ENCODE measurements at places on chromosomes 11 and 22.
A peak's percentile ranks its signal among the peaks of the same experiment; 100 is the strongest.

GRCh38 chr22:35914665-35915476 is 113.8 kb downstream of the RBFOX2 start:
- peak overlapping the region; percentile 80 for H3K27ac ChIP-seq
- no peaks in the 10 kb centered on the region for H3K27me3 ChIP-seq
- peaks cover 12% of the 10 kb centered on the region for H3K4me1 ChIP-seq
- peak overlapping the region; percentile 36 for H3K4me3 ChIP-seq
- DNase-seq = peak; percentile 91

GRCh38 chr11:123822599-123822998 is 16.4 kb upstream of the OR6M1 start:
- H3K27me3 ChIP-seq = no peaks in the 10 kb centered on the region
- no peak for DNase-seq
- no peaks in the 10 kb centered on the region for H3K36me3 ChIP-seq
- no peak overlapping the region for H3K27ac ChIP-seq
- no peak overlapping the region for H3K4me3 ChIP-seq

DNA sequence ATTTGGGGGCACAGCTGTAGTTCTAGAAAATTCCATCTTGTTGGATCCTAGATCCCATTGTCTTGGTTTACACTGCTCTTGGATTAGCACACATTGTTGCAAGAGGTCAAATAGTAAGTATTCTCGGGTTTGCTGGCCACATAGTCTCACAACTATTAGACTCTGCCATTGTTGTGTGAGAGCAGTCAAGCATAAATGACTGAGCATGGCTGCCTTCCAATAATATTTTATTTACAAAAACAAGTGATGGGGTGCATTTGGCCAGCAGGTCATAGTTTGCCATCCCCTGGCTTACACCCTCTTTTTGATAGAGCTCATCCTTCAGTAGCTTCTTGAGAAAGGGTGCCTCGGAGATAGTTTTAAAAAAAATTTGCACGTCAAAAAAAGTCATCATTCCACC is 77.9 kb upstream of the ALX4 start:
- no peaks in the 10 kb centered on the region for H3K4me1 ChIP-seq
- no peaks in the 10 kb centered on the region for H3K36me3 ChIP-seq
- no peak overlapping the region for H3K4me3 ChIP-seq
- DNase-seq = no peak
- peaks cover 7% of the 10 kb centered on the region for H3K27me3 ChIP-seq
- H3K27ac ChIP-seq = no peak overlapping the region

- no peaks in the 10 kb centered on the region for H3K36me3 ChIP-seq
- H3K27me3 ChIP-seq = no peaks in the 10 kb centered on the region
- H3K27ac ChIP-seq = no peak overlapping the region
- DNase-seq = no peak
- no peak overlapping the region for H3K4me3 ChIP-seq
- H3K4me1 ChIP-seq = no peaks in the 10 kb centered on the region
Measured at GRCh38 chr11:17244046-17244445, 32.5 kb upstream of the NUCB2 start.

- no peak overlapping the region for H3K27ac ChIP-seq
- no peaks in the 10 kb centered on the region for H3K4me1 ChIP-seq
- H3K27me3 ChIP-seq = no peaks in the 10 kb centered on the region
- H3K4me3 ChIP-seq = no peak overlapping the region
Measured at GRCh38 chr22:47297261-47298016, 535.0 kb downstream of the TBC1D22A start.

GRCh38 chr11:103808252-103808651 is 228.2 kb upstream of the DDI1 start:
- H3K4me1 ChIP-seq = peaks cover 6% of the 10 kb centered on the region
- H3K36me3 ChIP-seq = no peaks in the 10 kb centered on the region
- H3K27me3 ChIP-seq = no peaks in the 10 kb centered on the region
